CD14-positive monocyte (primary cell): ENCODE measurements at places on chromosomes 5 and 9. TPM values are rescaled to one million over a fixed set of nuclear protein-coding genes. Genes with fewer than 3 reads are reported as not detected.

PKD2L2 gene
- not detected in 2 replicates for polyA plus RNA-seq

DNA sequence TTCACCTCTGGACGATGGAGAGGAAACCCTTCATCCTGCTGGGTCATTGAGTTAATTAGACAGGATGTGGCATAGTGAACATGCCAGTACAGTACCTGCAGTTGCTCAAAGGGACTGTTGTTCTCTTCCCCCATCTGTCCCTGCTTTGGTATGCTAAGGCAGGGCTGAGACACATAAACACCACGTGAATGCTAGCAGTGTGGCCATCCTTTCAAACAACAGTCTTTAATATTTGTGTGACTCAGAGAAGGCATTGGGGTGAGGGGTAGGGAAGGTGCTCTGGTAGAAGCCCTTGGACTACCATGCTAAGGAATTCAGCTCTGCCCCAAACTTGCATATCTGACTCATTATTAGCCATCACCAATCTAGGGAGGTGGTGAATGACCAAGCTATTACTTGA lies 180.2 kb upstream of the ZNF618 start:
- no peaks in the 10 kb centered on the region for H3K4me1 ChIP-seq
- DNase-seq = no peak
- no peaks in the 10 kb centered on the region for H3K36me3 ChIP-seq

- H3K4me1 ChIP-seq = no peaks in the 10 kb centered on the region
- H3K27ac ChIP-seq = no peak overlapping the region
- H3K36me3 ChIP-seq = no peaks in the 10 kb centered on the region
- H3K4me3 ChIP-seq = no peak overlapping the region
These were observed 163.9 kb upstream of the RASA1 start for GRCh38 chr5:87103616-87104287.

SLC6A19 gene
- polyA plus RNA-seq = not detected

PFN3 gene
- not detected for polyA plus RNA-seq

PHYHD1 gene
- polyA plus RNA-seq = not detected

IFNB1 gene
- polyA plus RNA-seq = not detected

GRCh38 chr5:56195016-56195415 lies 38.1 kb downstream of the ANKRD55 start:
- no peaks in the 10 kb centered on the region for H3K27me3 ChIP-seq
- H3K4me3 ChIP-seq = no peak overlapping the region
- peaks cover 35% of the 10 kb centered on the region for H3K4me1 ChIP-seq
- no peaks in the 10 kb centered on the region for H3K36me3 ChIP-seq
- no peak for DNase-seq
- no peak overlapping the region for H3K27ac ChIP-seq

DNA sequence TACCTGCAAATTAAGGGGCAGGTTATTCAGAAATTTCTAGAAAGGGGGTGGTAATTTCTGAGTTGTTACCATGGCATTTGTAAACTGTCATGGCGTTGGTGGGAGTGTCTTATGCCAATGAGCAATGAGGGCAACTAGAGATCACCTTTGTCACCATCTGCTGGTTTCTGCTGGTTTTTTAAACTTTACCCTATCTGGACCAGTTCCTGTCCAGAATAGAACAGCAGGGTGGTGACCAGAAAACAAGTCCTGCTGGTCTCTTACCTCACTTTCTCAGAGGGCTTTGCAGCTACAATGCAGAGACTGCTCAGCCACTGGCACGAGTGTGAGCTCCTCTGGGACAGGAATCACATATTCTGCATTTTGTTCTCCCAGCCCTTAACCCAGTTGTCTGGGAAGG lies 51.4 kb downstream of the FAM114A2 start:
- H3K4me1 ChIP-seq = no peaks in the 10 kb centered on the region
- no peak overlapping the region for H3K4me3 ChIP-seq
- no peak for DNase-seq
- no peaks in the 10 kb centered on the region for H3K27me3 ChIP-seq
- H3K27ac ChIP-seq = no peak overlapping the region
- H3K36me3 ChIP-seq = peaks cover 3% of the 10 kb centered on the region

MAST4 gene
- polyA plus RNA-seq = not detected

GRCh38 chr9:20564650-20565049 lies 57.6 kb downstream of the MLLT3 start:
- H3K4me3 ChIP-seq = no peak overlapping the region
- no peak for DNase-seq
- no peak overlapping the region for H3K27ac ChIP-seq
- no peaks in the 10 kb centered on the region for H3K4me1 ChIP-seq

PCDHB4 gene
- not detected in 2 replicates for polyA plus RNA-seq

GRCh38 chr9:130104491-130105193 lies 50.9 kb downstream of the GPR107 start:
- peaks cover 96% of the 10 kb centered on the region for H3K36me3 ChIP-seq
- H3K27me3 ChIP-seq = no peaks in the 10 kb centered on the region
- peaks cover 2% of the 10 kb centered on the region for H3K4me1 ChIP-seq
- H3K27ac ChIP-seq = peak overlapping the region; percentile 51
- DNase-seq = peak; percentile 11

DNA sequence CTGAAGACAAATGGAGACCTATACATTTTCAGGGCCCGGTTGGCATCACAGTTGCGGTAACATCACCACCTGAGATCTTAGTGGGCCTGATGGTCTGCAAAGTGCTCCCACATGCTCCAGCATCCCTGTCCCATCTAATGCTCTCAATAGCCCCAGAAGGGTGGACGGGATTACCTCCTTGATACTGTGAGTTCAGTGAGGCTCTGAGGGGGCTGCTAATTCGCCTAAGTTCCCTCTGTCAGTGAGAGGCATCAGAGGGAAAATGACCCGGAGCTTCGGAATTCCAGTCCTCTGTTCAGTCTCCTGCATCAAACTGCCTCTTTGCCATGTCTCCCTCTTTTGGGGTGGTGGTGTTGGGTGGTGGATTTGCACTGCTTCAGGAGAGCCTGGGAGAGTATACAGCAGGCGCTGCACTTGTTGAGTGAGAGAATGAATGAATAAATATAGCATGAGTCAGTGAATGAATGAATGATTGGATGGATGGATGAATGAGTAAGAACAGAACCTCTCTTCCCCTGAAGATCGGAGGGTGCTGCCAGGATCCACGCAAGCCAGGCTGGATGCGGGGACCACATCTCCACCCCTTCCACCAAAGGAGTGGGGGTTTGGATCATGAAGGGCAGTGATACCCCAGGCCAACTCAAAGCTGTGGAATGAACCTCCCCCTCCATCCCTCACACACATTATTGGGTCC lies 141.0 kb downstream of the GABBR2 start:
- H3K27ac ChIP-seq = no peak overlapping the region
- no peak overlapping the region for H3K4me3 ChIP-seq
- no peak for DNase-seq

DNA sequence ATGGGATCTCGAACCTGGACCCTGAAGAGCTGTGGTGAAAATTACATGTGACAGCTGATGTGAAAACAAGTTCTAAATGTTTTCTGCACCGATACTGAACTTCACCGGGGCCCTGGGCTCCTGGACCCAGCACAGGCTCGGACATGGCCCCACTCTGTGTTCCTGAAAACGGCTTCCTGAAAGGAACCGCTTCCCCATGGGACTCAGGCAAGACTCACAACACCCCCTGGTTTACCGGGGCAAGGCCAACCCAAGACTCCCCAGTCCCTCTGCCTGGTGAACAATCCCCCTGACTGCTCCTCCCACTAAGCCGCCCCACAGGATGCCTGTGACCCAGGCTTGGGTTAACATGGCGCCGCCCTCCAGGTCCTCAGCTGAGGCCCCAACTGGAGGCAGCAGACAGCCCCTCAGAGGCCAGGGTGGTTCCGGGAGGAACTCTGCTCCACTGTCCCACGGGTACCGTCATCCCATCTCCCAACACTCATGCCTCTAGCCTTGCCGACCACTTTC lies 124.5 kb upstream of the FOXD4L5 start:
- no peaks in the 10 kb centered on the region for H3K4me1 ChIP-seq
- no peaks in the 10 kb centered on the region for H3K36me3 ChIP-seq
- H3K4me3 ChIP-seq = no peak overlapping the region
- H3K27me3 ChIP-seq = no peaks in the 10 kb centered on the region

DNA sequence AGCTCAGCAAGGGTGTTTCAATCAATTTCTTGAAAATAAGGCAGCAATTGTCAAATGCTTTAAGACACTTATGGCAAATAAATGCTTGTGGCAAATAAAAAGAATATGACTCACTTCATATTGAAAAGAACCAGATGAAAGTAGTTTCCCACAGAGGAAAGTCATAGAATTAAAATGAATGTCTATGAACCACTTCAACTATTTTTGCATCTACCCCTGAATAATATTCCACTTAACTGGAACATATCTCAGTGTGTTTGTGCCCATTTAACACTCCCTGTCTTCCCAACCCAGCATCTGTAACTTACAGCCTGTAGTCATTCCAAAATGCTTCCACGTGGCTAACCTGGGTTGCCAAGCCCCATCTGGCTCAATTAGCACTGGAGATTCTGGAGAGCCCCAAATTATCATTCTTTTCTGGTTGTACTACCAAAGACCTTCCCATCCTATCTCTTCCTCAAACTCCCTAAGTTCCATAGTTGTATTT lies 84.7 kb downstream of the FEM1C start:
- no peak for DNase-seq
- H3K36me3 ChIP-seq = no peaks in the 10 kb centered on the region
- H3K4me3 ChIP-seq = no peak overlapping the region
- no peak overlapping the region for H3K27ac ChIP-seq
- peaks cover 12% of the 10 kb centered on the region for H3K4me1 ChIP-seq

- no peak overlapping the region for H3K4me3 ChIP-seq
- DNase-seq = no peak
- no peak overlapping the region for H3K27ac ChIP-seq
- no peaks in the 10 kb centered on the region for H3K27me3 ChIP-seq
- no peaks in the 10 kb centered on the region for H3K36me3 ChIP-seq
- no peaks in the 10 kb centered on the region for H3K4me1 ChIP-seq
These were observed 124.6 kb downstream of the ROR2 start for GRCh38 chr9:91825422-91825821.

DNA sequence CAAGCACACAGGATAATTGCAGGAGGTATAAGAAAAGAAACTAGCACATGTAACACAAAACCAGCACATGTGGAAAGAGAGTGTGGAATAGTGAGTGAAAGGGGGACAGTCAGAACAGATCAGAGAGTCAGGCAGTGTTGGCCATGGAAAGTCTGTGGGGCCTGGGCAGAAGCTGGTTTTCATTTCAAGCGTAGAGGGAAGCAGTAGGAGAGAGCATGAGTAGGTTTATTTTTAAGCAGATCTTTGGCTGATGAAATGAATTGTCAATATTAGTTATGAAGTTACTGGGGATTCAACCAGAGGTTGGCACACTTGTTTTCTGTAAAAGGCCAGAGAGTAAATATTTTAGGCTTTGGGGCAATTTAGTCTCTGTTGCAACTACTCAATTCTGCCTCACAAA lies 283.1 kb downstream of the SMARCA2 start:
- H3K36me3 ChIP-seq = no peaks in the 10 kb centered on the region
- no peak for DNase-seq
- no peaks in the 10 kb centered on the region for H3K4me1 ChIP-seq

- DNase-seq = no peak
- no peaks in the 10 kb centered on the region for H3K36me3 ChIP-seq
- H3K27ac ChIP-seq = no peak overlapping the region
- no peak overlapping the region for H3K4me3 ChIP-seq
- peaks cover 91% of the 10 kb centered on the region for H3K27me3 ChIP-seq
- no peaks in the 10 kb centered on the region for H3K4me1 ChIP-seq
These were observed 2.5 kb upstream of the ISL1 start for GRCh38 chr5:51380603-51381207.

DNA sequence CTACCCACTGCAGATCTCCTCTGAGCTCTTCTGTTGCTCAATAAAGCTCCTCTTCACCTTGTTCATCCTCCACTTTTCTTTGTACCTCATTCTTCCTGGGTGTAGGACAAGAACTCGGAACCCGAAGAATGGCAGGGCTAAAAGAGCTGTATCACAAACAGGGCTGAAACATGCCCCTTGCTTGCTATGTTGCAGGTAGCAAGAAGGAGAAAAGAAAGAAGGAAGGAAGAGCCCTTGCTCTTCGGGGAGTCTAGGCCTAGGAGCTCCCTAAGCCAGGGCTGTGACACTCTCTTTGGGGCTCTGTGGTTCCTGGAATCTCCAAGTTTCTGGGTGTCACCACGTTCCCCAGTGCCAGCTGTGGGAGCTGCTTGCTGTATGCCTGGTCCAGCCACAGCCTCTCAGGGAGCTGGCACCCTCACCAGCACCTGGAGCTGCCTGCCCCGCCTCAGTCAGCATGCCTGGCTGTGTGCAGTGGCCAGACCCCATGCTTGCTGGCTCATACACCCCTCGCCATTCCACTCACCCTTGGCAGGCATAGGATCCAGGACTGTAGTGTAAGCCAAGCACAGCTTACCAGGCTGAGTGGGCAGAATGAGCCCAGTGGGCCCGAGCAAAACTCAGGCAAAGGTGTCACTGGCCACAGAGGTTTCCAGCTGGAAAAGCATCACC lies 274.8 kb upstream of the ADRA1B start:
- no peak overlapping the region for H3K4me3 ChIP-seq
- no peak overlapping the region for H3K27ac ChIP-seq
- H3K4me1 ChIP-seq = no peaks in the 10 kb centered on the region
- no peak for DNase-seq
- H3K27me3 ChIP-seq = no peaks in the 10 kb centered on the region
- no peaks in the 10 kb centered on the region for H3K36me3 ChIP-seq

- no peaks in the 10 kb centered on the region for H3K36me3 ChIP-seq
- H3K4me3 ChIP-seq = no peak overlapping the region
- no peak overlapping the region for H3K27ac ChIP-seq
- H3K27me3 ChIP-seq = no peaks in the 10 kb centered on the region
These were observed 30.2 kb upstream of the C6 start for GRCh38 chr5:41243558-41243957.

- no peak overlapping the region for H3K4me3 ChIP-seq
- no peak overlapping the region for H3K27ac ChIP-seq
- DNase-seq = no peak
- no peaks in the 10 kb centered on the region for H3K4me1 ChIP-seq
- H3K27me3 ChIP-seq = no peaks in the 10 kb centered on the region
- no peaks in the 10 kb centered on the region for H3K36me3 ChIP-seq
These were observed 378.2 kb upstream of the GRAMD2B start for GRCh38 chr5:126044931-126045565.

DNA sequence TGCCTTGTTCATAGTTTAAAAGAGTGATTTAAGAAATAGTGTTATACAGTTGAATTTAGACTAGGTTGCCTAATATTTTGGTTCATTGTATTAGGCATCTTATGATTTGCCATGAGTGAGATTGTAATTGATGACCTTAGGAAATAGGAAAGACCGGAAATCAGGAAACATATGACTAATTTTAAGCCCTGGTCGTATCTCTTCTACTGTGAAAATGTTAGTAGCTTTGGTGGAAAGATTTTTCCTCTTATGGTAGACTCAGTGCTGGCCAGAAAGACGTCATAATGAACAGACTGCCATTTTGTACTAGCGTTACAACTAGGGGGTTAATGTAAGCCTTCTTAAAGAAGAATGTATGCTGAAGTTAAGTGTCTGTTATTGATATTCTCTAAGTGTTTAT lies 21.7 kb downstream of the SMARCA2 start:
- no peaks in the 10 kb centered on the region for H3K27me3 ChIP-seq
- H3K4me3 ChIP-seq = no peak overlapping the region
- no peak overlapping the region for H3K27ac ChIP-seq
- peaks cover 97% of the 10 kb centered on the region for H3K36me3 ChIP-seq

LEAP2 gene
- polyA plus RNA-seq = 0.59 TPM

DNA sequence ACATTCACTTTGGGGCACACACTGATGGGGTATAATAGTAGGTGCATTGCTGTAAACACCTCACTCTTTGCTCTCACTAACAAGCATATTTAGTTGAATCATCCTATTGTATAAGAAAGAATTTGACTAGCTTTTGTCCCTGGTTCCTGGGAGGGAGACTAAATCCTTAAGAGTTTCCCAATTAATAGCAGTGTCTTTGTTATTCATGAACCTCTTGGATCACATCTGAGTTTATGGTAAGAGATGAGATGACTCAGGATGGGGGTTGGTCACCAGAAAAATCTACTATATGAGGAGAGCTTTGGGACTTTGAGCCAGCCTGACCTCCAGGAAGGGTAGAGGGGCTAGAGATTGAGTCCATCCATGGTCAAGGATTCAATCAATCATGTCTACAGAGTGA lies 56.8 kb downstream of the PUM3 start:
- no peak for DNase-seq
- H3K4me3 ChIP-seq = no peak overlapping the region
- no peaks in the 10 kb centered on the region for H3K4me1 ChIP-seq
- H3K27ac ChIP-seq = no peak overlapping the region
